ENCODE measurements at places on chromosomes 12 and 14.

- DNase-seq: no peak
Measured at GRCh38 chr12:2754208-2754607, 40.6 kb upstream of the FKBP4 start.

- no peak for DNase-seq
Measured at GRCh38 chr12:25734529-25735180, 181.6 kb upstream of the LMNTD1 start.

- no peak for DNase-seq
Measured at GRCh38 chr14:97824218-97824617, 1027.0 kb downstream of the VRK1 start.

GRCh38 chr12:66915306-66915904 lies 236.5 kb upstream of the GRIP1 start:
- no peak for DNase-seq

DNA sequence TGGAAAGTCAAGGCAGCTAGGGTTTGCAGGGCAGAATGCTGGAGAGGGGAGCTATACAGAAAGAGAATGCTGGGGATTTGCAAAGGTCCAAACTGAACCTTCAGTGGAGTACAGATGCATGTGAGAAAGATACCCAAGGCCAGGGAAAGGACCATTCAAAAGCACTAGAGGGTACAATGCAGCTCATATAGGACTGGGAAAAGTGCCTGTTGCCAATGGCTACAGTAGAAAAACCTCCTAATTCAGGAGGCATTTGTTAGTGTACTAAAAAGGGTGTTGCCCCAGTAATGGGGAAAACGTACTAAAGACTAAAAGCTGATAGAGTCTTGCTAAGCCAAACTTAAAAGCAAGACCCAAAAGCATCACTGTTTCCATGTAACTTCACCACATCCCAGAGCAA lies 30.1 kb downstream of the E2F7 start:
- no peak for DNase-seq

GRCh38 chr12:40946612-40947194 lies 241.4 kb upstream of the PDZRN4 start:
- no peak for DNase-seq

GRCh38 chr14:101449114-101449513 lies 112.2 kb upstream of the DIO3 start:
- no peak for DNase-seq

DNA sequence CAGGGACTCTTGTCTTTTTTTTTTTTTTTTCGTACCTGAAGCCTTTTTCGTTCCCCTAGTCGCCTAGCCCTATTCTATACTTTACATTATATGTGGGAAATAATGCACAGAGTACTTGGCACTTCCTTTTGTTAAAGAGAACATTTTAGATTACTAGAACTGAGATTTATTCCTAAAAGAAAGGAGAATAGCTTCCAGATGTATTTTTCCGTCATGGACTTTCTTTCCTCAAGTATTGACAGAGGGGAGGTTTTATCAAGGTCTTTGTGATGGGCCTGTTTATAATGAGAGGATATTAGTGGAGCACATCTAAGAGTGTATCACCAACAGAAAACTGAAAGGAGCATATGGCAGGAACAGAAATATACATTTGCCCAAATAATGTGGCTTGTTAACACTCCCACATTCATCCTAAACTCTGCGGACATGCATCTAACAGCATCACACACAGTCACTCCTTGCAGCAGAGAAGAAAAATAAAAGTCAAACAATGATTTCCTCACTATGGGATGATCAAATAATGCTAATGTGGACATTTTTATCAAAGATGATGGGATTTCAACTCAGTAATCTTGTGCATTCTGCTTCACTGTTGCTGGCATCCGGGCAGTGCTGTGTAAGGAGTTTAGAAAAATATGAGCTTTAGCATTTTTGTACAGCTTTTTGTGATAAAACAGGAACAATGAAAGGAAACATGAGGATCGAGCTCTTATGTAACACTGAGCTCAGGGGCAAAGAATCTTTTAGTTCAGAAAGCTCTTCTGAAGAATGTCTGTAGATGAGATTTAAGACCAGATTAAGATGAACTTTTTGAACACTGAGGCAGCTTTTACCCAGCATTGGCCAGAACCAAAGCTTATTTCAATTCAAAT lies 183.1 kb downstream of the EGLN3 start:
- no peak for DNase-seq

- no peak for DNase-seq
Measured at GRCh38 chr14:53493860-53494259, 340.7 kb upstream of the DDHD1 start.

DNA sequence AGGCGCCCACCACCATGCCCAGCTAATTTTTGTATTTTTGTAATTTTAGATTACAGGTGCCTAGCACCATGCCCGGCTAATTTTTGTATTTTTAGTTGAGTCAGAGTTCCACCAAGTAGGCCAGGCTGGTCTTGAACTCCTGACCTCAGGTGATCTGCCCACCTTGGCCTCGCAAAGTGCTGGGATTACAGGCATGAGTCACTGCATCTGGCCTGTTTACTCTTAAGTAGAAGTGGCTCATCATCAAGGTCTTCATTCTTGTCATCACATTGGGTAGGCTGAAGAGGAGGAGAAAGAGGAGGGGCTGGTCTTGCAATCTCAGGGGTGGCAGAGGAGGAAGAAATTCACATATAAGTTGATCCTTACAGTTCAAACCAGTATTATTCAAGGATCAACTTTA lies 152.4 kb upstream of the ATP2B1 start:
- no peak for DNase-seq

- no peak for DNase-seq
Measured at GRCh38 chr12:45502481-45503128, 226.9 kb upstream of the ARID2 start.

- DNase-seq: no peak
Measured at GRCh38 chr12:69642531-69642930, 31.8 kb upstream of the LRRC10 start.
